ENCODE measurements at places on chromosomes 4 and X.

- no peak for DNase-seq
Observed at GRCh38 chr4:73523126-73523525, 41.6 kb downstream of the AFM start.

- peak; percentile 4 for DNase-seq
Observed at GRCh38 chrX:7059214-7059838, 88.2 kb upstream of the STS start.

DNA sequence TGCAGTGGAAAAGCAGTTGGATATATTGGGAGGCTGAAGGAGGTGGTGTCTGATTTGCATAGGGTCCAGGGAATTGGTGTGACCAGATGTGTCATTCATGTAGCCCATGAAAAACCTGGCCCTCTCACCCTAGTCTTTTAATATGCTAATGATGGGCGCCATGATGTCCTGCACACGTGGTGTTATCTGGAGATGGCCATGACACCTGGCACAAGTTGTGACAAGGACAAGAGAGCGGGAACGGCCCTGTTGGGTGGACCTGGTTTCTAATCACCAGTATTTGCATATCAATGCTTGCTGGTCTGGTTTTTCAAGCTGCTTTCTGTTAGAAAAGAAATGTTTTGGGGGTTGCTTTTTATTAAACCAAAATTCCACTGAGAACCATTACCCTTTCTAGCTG, 87.4 kb downstream of the ZXDA start:
- DNase-seq: no peak

GRCh38 chrX:154097589-154098541, at the start of gene MECP2:
Gene MECP2, minus strand, starts transcription at chrX:154097717.
- peak; percentile 81 for DNase-seq

DNA sequence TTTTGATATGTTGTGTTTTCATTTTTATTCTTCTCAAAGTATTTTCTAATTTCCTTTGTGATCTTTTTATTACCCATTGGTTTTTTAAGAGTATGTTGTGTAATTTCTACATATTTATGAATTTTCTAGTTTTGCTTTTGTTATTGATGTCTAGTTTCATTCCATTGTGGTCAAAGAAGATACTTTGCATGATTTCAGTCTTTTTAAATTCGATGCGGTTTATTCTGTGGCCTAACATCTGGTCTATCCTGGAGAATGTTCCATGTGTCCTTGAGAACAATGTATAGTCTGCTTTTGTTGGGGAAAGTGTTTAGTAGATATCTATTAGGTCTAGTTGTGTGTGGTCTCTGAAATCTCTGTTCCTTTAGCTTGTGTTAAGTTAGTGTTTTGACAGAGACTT, 46.2 kb downstream of the PPEF1 start:
- DNase-seq: no peak

- DNase-seq: no peak
Observed at GRCh38 chr4:168773388-168774195, 236.5 kb downstream of the CBR4 start.

DNA sequence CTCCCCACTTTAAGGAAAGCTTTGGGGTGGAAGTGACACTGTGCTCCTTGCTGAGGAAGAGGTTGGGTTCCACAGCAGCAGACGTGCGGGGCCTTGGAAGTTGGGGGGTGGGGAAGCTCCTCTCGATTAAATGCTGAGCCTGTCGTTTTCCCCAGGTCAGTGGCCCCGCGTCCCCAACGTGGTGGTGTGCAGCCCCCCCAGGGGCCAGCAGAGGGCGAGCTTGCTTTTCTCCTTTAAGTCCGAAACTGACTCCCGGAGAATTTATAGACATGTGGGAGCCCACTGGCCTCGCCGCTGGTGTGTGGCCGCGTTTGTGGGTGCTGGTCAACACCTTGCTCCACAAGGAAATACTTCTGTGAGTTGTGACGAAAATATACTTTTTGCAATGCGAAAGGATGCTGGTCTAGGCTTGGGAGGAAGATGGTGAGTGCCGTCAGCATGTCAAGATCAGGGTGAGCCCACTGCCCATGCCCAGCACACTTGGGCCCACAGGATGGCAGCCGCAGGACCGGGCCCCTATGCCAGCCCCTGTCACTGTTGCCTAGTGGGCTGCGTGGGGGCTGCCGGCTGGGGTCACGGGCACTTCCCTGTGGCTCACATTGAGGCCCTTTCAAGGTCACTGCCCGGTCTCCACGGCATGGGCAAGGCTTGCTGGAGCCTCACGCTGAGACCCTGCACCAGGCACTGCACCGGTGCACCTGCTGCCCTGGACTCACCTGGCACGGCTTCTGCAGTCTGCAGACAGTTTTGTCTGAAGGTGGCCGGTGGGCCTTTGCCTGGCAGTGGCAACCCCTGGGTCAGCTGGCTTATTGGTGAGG, 9.4 kb downstream of the UVSSA start:
- peak; percentile 37 for DNase-seq

DNA sequence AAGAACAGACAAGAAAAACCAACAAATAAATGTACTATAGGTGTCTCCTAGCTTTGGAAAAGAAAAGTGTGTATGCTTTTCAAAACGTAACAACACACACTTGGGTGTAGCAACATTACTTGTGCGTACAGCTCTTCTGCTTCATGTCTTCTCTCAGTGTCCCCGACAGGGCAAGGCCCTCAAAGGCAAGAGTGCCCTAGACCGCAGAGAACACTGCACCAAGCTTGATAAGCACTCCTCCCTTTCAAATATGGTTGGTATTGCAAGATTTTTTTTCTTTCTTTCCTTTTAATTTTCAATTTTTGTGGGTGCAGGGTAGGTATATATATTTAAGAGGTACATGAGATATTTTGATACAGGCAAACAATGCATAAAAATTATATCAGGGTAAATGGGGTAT, 106.8 kb downstream of the EIF4E start:
- DNase-seq: no peak
